ENCODE measurements at places on chromosomes 5 and 9.
A peak's percentile ranks its signal among the peaks of the same experiment; 100 is the strongest.

GRCh38 chr9:84354035-84354434 is 13.5 kb upstream of the SLC28A3 start:
- no peak for DNase-seq

DNA sequence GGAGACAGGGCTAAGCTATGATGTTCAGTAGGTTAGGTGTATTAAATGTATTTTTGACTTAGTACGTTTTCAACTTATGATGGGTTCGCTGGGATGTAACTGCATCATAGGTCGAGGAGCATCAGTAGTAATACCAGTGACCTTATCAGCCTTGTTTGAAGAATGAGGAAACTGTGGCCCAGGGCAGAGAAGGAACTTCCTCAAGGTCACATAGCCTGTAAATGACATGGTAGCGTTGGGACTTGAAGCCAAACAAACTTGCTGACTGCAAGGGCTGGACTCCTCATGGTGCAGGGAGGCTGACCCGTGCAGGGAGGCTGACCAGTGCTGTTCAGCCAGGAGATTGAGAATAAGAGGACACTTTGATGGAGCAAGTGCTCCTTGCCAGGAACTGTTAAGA is 21.3 kb upstream of the PTPN3 start:
- no peak for DNase-seq

GRCh38 chr5:154276973-154277331 is 86.4 kb downstream of the GALNT10 start:
- peak; percentile 99 for DNase-seq

- peak; percentile 50 for DNase-seq
Observed at GRCh38 chr9:37998881-37999587, 70.0 kb downstream of the SHB start.

DNA sequence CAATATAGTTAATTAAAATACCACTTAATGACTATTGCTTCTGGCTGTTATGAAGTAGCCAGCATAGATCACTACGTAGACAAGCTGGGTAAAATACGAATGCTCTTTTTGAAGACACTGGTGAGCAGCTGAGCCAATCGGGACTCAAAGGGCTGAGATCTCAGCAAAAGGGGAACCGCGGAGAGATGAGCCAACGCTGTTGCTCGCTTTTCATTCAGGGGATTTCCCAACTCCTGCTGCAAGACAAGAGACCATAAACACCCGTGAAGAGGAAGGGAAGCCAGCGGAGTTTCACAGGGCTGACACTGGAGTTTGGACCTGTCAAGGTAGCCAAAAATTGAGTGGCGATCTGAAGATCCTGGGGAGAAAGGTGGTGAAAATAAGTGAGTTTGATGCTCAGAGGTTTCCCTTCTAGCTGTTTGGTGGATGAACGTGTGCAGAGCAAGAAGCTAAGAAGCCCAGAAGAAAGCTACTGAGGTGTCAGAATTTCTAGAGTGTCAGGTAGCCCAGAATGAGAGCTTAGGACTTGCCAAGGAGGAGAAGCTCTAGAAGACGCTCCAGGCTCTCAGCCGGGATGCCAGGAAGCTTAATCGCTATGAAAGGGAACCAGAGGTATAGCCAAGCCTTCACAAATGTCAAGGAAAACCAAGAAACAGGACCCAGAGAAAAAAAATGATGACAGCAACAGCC is 79.6 kb upstream of the RNU6ATAC start:
- DNase-seq, result peak; percentile 18

GRCh38 chr5:173420108-173420507 is 91.9 kb upstream of the STC2 start:
- DNase-seq, result no peak

DNA sequence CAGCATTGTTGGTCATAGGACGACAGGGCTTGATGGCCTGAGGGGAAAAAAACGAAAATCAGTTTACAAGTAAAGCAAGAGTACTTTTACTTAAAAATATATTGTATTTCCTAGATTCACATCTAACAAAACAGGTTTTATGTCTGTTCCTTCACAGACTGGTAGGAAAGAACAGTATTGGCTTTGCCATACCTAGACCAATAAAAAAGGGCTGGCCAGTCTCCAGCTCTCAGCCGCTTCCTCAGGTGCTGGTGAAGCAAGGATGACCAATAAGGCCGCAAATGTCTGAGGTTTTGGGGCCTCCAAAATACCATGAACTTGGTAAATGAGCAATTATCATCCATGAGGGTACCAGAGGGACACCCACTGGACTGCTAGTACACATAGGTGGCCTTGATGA is 36.6 kb downstream of the DROSHA start:
- DNase-seq, result no peak

DNA sequence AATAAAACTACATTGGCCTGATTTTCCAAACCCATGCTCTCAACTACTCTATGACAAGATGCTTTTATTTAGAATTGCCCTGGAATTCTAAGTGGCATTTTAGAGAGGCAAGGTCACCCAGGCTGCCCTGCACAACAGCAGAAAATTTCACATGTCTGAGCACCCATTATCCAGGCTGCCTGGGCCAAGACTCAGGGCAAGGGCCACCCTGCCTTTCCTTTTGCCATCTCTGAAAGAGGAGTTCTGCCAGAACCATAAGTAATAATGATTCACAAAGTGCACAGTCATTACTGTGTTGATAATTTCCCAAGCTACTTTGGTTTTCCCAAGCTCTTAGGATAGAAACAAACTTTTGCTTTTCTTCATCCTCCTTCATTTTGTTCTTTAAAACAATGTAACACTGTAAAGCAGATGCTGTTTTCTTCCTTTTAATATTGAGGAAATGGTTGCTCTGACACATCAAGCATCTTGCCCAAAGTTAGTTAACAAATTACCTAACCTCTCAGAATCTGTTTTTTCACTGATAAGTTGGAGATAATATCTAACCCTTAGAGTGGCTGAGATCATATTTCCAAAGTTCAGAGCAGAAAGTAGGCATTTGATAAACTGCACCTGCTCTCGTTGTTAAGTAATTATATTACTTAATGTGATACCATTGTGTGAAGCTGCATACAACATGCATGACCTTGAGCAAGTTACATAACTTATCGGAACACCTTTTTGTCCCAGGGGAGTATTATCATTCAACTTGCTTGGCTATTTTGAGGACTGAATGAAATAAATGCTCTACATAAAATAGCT is 325.6 kb downstream of the PRELID2 start:
- peak; percentile 31 for DNase-seq

- no peak for DNase-seq
Observed at GRCh38 chr5:169415371-169415770, 114.4 kb upstream of the SLIT3 start.

- DNase-seq, result no peak
Observed at GRCh38 chr5:178196986-178197385, 7.3 kb upstream of the HNRNPAB start.

- DNase-seq, result no peak
Observed at GRCh38 chr9:97978371-97979130, 4.6 kb upstream of the ANP32B start.

DNA sequence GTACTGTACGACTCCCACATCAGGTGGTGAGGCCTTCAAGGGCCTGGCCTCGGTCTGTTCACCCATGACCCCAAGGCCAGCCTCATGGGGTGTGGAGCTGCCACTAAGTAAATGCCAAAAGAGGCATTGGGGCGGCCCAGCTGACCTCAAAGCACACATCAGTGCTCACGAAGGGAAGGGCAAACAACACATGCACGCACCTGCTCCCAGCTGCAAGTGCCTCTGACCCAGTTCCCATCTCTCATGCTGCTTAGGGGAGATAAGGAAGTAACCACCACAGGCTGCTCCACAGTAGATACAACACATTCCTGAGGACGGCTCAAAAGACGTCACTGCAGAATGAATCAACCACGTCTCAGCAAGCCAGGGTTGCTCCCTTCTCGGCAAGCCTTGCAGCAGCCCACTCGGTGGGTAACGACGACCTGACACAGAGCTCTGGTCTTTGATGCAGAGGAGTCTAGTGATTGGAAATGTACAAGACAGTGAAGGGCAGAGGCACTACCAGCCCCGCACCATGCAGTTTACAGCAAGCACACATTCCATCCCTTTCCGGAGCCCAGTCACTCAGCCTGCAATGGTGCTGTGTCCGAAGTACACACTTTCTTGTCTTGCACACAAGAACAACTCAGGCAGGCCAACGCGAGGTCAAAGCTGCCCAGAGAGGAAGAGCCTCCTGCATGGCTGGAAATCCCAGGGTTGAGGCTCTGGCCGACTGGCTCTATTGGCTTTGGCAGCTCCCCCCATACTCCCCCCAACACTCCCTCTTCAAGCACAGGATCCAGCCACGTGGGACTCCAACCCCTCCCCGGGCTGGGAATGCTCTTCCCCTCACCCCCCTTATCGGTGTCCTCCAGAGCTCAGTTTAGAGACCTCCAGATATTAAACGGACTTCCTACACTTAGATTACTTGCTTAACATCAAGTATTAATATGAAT is 31.8 kb downstream of the FABP6 start:
- peak; percentile 99 for DNase-seq

DNA sequence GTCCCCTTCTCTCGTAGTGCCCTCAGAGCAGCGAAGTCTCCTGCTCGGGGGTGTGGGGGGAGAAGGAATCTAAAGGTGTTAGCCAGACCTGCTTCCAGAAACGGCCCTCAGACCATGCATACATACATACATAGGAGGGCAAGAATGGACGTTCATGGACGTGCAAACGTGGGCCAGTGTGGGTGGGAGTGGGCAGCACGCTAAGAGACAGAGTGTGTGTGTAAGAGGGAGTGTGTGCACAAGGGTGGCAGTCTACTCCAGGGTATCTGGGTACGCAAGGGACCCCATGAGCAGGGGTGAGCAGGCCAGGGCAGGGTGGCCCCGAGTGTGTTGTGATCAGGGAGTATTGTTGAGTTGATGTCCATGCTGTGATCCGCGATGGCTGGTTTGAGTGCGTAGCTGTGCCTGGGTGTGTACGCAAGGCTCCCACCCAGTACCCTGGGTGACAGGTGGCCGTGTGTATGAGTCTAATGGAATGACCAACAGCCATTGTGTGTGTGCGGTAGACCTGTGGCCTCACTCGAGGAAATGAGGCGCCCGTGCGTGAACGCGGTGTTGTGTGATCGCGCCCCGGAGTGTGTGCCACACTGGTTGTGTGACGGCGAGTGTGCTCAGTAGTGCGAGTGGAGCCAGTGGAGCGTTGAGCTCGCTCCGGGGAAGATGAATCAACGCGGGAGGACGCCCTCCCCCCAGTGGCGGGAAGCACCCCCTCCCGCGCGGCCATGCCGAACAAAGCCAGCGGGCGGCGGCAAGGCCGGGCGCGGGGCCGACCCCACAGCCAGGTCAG is 826 bp downstream of the GPRIN1 start:
- DNase-seq, result peak; percentile 11

DNA sequence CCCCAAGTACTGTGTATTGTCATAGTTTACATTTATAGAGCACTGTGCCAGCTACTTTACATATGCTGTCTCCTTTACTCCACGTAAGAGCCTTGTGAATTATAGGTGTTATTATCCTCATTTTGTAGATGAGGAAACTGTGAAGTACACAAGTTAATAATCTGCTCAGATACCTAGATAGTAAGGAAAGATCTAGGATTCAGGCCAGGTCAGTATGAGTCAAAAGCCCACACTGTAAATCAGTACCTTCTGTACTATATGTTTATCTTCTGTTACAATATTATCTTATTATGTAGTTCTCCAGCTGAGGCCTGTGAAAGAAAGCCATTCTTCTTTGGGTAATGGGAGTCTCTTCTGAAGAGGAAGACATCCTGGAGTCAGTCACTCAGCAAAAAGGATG is 72.4 kb upstream of the TLX3 start:
- no peak for DNase-seq

DNA sequence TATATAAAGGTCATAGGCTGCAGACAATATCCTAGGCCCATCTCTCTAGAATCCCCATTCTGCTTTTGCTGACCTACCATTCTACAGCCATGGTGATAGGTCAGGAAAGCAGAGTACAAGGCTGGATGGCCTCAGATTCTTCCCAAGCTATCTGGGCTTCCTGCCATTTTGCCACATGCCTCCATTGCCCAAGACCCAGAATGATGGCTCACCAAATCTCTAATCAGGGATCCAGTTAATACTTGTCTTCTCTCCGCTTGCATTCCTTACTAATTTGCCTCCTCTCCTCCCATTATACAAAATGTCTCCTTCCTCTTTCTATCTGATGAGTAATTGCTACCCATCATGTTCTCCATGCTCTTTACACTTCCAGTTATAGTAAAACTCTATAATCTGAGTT is 22.7 kb upstream of the NDUFS4 start:
- peak; percentile 2 for DNase-seq

DNA sequence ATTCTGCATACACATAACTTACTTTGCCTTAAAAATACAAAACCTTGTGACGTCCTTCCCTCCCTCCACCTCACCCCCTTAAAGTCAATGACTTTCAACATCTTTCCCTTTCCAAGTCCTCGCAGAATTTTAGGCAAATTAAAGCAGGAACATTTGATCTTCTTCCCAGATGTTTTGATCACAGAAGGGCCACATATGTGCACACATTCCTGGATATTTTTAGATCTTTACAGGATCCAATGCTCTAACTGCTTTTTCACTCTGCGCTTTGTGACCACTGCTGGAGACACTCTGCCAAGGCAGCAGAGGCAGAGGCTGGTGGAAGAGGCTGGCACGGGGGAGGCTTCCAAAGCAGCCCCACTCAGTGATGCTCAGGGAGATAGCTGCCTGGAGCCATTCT is 130.7 kb downstream of the SEC61B start:
- DNase-seq, result no peak

DNA sequence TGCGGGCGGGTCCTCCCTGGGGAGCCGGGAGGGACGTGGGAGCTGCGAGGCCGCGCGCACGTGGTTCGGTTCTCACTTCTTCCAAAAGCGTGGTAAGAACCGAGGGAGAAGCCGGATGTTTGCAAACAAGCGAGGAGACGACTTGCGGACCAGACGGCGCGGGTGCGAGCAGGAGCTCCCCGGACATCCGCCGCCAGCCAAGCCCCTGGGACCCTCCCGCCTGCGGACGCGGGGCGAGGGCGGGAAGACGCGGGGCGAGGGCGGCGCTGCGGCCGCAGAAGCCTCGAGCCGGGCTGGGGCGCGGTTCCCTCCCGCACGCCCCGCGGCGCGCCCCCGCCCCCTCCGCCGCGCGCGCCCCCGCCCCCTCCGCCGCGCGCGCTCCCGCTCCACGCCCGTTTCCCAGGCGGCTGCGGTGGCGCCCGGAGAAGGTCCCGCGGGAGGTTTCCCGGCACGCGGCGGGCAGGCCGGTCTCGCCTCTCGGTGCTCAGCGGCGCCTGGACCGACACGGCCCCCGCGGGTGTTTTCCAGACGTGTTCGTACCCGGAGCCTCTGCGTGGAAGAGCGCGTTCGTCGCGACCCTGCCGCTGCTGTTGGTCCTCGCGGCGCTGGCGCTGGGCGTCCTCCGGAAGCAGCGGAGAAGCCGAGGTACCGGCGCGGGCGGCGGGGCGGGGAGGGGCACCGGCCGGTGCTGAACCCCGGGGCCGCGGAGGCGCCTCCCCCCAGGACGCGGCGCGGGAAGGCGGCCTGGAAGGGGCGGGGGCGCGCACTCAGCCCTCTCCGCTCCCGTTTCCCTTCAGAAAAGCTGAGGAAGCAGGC is 12.8 kb downstream of the BTNL9 start:
- peak; percentile 20 for DNase-seq

DNA sequence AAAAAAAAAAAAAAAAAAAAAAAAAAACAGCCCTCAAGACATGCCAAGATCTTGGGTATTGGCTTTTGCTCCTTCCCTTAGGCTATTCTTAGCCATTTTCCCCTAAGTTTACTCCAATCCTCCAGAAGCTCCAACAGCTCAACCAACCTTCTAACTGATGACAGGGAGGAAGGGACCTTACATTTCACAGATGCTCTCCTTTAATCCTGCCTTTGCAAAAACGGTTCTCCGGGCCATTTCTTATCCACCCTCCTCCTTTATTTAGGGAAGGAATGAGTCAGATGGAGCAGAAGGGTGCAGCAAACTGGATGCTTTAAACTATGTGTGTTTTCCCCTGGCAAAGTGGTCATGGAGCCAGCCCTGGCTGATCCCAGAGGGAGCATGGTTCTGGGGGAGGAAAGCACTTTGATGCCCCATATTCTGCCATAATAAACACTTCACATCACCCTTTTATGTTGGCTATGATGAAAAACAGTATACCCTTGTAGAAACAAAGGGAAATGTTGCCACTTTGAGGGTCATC is 369.4 kb upstream of the DMAC1 start:
- no peak for DNase-seq
